ENCODE measurements at places on chromosomes 4 and X.

DNA sequence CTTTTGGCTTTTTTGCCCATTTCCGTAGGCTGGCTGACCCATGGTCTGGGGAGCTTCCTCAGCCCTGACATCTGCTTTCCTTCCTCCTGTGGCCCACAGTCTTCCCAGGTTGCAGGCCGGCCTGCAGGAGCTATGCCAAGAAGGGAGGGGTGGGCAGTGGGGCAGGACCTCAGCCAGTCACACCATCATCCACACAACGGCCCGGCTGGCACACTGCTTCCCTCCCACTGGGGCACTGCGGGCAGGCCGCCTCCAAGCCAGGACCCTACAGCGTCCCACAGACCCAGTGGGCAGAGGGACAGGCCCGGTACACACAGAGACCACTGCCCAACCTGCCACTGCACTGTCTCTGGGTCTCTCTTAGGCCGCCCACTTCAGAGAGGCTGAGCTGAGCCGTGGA, 38.0 kb downstream of the CTBP1 start:
- no peak for DNase-seq

GRCh38 chr4:118353534-118354030, 779 bp upstream of the PRSS12 start:
- no peak for DNase-seq

DNA sequence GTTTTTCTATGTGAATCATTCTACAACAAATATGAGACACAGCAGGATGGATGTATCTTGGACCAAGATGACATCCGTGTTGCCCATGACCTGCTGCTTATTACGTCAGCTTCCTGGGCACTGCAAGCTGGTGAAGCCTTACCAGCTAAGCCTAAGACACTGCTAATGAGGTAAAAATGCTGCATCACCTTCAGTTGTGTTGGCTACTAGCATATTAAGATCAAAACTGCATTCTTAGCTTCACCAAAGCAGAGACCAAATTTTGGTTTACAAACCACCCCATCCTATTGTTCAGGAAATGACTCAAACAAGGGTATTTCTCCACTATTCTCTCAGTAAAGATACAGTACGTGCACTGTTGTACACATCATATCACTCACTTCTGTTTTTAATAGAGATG, 50.3 kb downstream of the MAML3 start:
- no peak for DNase-seq

- no peak for DNase-seq
These were observed 2349.0 kb upstream of the TENM3 start for GRCh38 chr4:179894066-179894778.

DNA sequence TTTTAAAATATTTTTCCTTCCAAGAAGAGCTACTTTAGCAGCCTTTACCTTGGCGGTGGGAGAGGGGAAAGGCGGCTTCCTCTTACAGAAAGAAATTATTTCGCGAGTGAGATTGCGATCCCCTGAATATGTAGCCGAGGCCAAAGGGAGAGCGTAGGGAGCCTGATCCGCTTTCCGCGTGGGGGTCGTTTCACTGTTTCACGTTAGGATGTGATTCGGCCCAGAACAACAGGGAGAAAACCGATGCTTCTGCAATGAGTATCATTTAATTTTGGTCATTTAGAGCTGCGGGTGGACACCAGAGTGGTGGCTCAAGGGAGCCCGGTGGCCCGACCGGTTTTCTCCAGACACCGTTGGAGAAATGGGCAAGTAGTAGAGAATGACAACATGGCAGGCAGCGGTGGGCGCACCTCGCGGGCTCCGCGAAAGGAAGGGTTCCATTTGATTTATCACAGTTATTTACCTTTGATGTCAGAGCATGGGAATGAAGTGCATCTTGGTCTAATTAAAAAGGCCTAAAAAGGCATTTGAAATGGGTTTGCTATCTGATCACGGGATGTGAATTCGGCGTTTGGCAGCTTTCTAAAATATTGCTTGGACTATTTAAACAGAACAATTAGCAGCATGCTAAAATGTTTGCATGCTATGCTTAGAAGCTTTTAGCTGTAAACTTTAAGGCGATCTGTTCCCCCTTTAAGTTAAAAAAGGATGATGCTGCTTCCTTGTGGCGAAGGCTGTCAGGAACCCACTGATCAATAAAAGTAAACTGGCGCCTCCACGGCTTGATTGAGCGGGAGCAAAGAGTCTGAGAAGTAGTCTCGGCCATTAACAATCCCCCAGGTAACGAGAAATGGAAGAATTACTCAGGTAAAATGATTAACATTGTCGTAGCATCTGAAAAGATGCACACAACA, 2.0 kb upstream of the PCDH19 start:
- DNase-seq: no peak

DNA sequence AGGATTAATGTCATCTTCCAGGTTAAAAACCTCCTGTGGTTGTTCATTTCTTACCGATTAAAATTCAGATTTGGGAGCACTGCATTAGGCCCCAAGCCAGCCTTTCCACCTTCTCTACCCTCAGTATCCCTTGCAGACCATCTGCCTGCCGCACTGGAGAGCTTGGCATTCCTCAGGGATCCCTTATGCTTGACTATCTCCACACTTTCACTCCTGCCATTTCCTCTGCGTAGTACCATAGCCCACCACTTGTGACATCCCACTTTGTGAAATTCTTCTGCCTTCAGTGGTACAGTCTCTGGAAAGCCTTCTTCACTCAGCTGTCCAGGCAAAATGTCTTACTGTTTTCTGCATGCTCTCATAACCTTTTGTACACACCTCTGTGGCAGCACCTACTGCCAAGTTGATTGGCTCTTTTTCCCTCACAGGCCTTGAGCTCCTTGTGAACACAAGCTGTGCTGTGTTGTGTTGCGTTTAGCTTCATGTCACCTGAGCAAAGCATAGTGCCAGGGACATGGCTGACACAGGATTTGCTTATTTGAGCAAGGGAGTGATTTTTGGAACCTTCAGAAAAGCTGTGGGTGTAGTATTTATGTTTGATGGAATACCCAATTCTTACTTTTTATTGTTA, 156.4 kb downstream of the ARX start:
- no peak for DNase-seq
